NCI-H1436 treated with DMSO at 0.1 percent for 48 hours (cell line): ENCODE measurements at places on chromosomes 3 and 15.

DNA sequence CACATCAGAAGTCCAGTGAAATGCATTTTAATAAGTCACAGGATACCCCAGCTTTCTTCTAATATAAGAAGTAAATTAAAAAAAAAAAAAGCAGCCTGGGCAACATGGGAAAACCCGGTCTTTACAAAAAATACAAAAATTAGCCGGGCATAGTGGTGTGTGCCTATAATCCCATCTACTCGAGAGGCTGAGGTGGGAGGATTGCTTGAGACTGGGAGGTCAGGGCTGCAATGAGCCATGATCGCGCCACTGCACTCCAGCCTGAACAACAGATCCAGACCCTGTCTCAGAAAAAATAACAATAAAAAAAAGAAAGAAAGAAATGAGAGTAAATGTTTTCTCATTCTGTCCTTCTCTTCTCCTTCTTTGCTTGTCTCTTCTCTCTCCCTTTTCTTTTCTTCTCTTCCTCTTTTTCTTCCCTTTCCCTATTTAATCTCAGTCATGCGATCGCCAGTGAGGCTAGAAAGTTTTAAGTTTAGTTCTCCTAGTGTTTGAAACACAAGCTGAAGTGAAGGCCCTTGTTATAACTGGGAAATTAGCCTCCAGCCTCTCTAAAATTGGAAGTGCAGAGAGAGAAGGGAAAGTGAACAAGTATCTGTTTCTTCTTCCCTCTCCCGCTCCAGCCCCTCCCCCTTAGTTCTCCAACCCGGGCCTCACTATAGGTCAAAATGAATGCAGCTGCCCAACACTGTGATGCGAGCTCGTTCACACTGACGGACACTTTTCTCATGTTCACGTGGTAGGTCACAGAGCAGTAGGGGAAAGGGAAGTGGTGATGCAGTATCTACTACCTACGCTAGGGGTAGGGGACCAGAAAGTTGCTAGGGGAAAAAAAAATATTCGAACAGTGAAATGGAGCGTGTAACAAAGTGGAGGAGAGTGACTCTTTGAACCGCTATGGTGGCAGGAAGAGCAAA is 23.5 kb upstream of the TSC22D2 start:
- DNase-seq = no peak

- no peak for DNase-seq
Observed at GRCh38 chr15:96097661-96098060, 232.8 kb upstream of the NR2F2 start.

DNA sequence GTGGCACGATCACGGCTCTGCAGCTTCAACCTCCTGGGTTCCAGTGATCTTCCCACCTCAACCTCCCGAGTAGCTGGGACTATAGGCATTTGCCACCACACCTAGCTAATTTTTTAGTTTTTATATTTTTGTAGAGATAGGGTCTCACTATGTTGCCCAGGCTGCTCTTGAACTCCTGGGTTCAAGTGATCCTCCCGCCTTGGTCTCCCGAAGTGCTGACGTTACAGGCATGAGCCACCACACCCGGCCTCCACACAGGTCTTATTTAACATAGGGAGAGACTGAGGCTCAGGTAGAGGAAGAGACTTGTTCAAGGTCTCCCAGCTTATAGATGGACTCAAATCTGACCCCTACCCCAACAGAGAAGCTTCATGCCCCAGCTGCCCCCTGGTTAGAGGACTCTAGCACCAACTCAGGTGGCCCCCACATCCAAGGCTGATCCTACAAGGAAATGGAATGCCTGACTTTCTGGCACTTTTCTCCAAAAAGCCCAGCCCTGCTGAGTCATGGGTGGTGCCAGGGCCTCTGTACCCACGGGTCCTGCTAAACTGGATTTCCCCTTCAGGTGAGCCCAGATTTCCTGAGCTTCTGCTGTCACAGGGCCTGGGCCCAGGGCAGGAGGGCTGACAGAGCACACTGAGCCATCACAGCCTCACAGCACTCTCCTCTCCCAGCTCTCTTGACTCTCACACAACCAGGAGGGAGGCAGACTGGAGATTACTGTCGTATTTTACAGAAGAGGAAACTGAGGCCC is 5.6 kb downstream of the TMEM40 start:
- DNase-seq = no peak

GRCh38 chr3:52523386-52524257 is 10.0 kb downstream of the NT5DC2 start:
- DNase-seq = no peak
